NCI-H1436 treated with DMSO at 0.1 percent for 48 hours (cell line): ENCODE measurements at places on chromosomes 3 and 15.

DNA sequence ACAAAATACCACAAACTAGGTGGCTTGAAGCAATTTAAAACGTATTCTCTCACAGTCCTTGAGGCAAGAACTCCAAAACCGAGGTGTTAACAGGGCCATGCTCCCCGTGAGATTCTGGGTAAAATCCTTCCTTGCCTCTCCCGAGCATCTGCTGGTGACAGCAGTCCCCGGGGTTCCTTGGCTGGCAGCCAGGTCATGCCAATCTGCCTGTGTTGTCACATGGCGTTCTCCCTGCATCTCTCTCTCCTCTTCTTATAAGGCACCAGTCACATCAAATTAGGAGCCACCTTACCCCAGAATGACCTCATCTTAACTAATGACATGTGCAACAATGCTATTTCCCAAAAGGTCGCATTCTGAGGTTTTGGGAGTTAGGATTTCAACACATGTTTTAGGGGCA lies 26.3 kb upstream of the LRRN1 start:
- no peak for DNase-seq

- no peak for DNase-seq
Observed at GRCh38 chr3:4633078-4634004, 140.2 kb downstream of the ITPR1 start.

DNA sequence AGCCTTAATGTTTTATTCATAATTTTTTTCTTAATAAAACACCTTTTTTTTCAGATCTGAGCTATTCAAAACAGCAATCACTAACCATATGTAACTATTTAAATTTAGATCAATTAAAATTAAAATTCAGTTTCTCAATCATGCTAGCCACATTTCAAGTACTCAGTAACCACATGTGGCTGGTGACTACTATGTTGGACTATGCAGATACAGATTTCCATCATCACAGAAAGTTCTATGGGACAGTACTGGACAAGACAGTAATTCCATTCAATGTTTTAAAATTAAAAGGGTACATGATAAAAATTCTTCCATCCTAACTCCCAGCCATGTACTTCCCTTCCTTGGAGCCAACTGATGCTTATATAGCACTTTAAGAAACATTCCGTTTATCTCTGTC lies 119.3 kb downstream of the GLDN start:
- DNase-seq = no peak

DNA sequence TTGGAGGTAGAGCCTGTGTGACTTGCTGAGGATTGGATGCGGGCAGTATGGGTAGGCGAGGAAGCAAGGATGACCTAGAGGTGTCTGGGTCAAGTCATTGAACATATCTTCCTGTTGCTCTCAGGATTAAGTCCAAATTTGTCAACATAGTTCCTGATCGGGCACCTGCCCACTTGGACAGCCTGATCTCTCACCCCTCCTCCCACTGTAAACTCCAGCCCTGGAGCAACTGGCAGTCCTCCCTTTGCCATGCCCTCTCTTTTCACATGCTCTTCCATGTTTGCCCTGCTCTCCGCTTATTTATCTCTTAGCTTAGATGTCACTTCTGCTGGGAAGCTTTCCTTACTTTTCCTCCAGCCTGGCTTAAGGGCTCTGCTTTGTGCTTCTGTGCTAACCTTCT lies 47.6 kb upstream of the PPP4R2 start:
- no peak for DNase-seq

- DNase-seq = no peak
Observed at GRCh38 chr3:160829486-160830009, 73.5 kb downstream of the PPM1L start.

DNA sequence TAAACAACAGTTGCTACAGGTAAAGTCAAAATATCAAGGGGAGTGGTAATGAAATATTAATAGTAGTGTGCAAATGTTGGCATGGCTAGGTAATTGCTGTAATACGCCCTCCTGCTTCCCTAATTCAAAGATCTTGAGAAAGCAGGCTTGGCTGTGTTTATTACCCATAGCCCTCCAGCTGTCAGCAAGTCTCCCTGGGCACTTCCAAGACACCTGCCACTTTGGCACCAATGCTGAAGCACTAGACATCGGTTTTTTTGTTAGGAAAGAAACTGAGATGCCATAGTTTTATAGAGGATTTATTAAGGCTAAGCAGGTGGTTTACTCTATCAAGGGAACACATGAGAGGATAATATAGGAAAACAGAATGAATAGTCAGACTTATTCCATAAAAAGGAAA lies 64.4 kb downstream of the P2RY1 start:
- DNase-seq = no peak

- no peak for DNase-seq
Observed at GRCh38 chr3:12424635-12425319, 59.5 kb upstream of the TSEN2 start.

GRCh38 chr15:82135638-82136037 lies 89.8 kb upstream of the MEX3B start:
- DNase-seq = no peak
